ENCODE measurements at places on chromosomes 3 and 15. TPM values are rescaled to one million over a fixed set of nuclear protein-coding genes. Genes with fewer than 3 reads are reported as not detected.

GRCh38 chr15:76644646-76645045 lies 260.5 kb downstream of the SCAPER start:
- DNase-seq = no peak

GRCh38 chr15:80660119-80660518 lies 35.0 kb upstream of the ABHD17C start:
- DNase-seq = no peak

GRCh38 chr3:104606812-104607211 lies 759.9 kb upstream of the ALCAM start:
- DNase-seq = no peak

GRCh38 chr3:172694573-172695246 lies 16.2 kb downstream of the NCEH1 start:
- no peak for DNase-seq

- DNase-seq = no peak
Observed at GRCh38 chr3:54262541-54262940, 140.2 kb downstream of the CACNA2D3 start.

GRCh38 chr3:27544372-27544865 lies 60.2 kb upstream of the SLC4A7 start:
- DNase-seq = no peak

DNA sequence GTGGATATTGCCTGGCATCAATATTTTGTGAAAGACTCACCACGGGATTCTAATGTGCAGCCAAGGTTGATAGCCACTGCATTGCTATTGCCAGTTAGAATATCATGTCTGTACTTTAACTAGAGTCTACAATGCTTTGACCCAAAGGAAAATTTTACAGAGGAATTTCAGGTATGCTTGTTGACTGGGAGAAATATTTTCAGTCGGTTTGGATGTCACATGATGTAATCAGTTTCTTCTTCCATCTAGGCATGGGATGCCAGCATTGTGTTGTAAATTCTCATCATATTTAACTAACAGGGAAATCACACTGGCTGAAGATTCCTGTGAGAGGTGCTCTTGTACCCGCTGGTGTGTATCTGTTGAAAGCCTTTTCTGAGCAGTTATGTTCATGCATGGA lies 508.9 kb upstream of the ADAMTS9 start:
- no peak for DNase-seq

DNA sequence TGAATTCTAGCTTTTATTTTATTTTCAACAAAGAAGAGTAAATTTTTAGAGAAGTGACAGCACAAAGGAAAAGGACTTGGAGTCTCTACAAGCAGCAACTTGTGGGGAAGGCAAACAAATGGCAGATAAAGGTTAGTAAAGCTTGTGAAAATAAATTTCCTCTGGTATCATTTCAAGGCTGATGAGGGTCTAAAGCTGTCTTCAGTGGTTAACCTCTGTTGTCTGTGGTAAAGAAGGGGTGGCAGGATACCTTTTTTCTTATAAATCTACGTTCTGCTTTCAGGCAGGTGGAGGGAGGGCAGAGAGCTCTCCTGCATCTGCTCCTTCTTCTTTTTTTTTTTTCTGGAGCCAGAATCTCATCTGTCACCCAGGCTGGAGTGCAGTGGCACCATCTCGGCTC lies 50.5 kb downstream of the NMD3 start:
- no peak for DNase-seq

Gene CFAP20DC
- total RNA-seq = not detected

Gene PDZRN3
- 152 TPM for total RNA-seq

Gene SLC22A13
- total RNA-seq = 0.11 TPM

All from heart left ventricle (tissue), 16 donors.